NCI-H748 treated with DMSO at 0.1 percent for 48 hours (cell line): ENCODE measurements at places on chromosomes 11 and 22.

DNA sequence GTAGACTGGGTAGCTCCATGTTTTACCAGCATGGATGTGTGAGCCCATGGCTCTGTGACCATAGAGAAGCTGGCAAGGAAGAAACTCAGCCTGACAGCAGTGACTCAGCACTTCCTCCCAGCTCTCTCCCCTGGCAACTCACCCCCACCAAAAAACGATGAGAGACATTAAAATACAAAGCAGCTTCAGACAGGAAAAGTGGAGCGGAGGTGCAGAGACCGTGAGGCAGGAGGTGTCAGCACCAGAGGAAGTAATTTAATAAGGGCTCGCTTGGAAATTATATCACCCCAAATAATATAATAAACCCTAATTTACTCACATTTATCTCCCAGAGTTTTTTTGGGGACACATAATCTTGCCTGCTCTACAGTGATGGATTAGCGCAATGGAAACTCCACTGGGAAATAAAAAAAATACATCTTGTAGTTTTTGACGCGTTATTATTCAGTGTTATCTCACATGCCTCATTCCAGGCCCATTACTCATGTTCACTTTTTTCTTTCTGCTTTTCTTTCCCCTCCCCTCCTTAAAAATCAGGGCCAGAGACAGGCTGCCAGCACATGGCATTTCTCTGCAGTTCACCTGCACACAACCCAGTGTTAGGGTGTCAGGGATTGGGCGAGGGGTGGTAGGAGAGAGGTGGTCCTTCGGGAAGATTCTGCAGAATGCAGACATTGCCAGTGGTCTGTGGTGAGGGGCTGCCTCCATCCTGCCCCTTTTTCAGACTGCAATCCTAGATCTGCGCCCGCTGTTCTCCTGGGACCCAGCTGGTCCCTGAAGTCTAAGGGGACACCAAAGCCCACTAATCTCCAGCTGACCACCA is 170.8 kb downstream of the BUD13 start:
- DNase-seq = no peak

DNA sequence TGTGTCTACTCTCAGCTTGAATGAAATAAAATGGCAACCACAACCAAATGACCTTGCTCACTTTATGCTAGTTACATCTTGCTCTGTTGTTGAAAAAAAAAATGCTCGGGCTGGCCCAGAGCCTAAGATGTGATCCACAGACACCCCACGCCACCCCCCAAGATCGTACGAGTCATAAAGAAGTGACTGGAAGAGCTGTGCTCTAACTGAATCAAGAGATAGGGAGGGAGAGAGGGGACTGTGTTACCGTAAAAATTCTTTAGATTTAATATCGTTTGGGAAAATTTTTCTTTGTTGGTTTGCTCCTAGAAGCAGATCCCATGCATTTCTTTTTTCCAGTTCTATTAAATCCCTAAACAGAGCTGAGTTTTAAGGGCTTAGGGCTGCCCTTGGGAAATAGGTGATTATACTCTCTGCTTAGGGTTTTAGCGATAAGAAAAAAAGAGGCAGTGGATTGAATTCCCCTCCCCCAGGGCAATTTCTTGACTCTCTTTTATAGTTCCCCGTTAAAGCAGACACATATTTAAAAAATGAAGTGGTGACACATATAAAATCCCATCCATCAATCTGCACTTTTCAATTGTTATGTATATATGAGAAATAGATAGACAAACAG is 14.5 kb downstream of the MAML2 start:
- no peak for DNase-seq

- no peak for DNase-seq
Observed at GRCh38 chr11:64871492-64871891, 6.9 kb downstream of the EHD1 start.

DNA sequence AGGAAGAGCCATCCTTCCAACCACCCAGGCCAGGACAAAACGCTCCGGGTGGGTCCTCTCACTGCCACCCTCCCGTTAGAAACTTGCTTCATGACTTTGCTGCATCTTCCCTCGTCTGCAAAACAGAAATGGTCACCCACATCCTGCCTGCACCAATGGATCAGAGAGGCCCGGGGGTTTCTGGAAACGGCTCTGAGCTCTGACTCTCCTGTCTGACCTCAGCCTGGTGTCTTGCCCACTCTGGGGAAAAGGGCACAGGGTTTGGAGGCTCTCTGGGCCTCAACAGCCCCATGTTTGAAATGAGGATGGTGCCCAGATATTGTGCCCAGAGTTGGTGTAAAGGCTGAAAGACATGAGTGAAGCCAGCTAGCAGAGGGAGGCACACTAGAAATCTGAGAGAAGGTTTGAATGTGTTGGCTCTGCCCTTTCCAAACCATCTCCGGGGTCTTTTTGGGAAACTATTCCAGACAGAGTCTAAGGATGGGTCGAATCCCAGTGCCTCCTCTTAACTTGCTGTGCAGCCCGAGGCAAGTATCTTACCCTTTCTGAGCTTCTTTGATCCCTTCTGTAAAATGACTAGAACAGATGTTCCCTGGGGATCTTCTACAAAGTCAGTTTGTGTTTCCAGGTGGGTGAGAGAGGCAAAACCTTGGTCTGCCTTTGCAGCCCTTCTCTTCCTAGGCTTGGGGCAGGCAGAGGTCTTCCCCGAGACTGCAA is 2.1 kb downstream of the CRYBB3 start:
- DNase-seq = no peak

DNA sequence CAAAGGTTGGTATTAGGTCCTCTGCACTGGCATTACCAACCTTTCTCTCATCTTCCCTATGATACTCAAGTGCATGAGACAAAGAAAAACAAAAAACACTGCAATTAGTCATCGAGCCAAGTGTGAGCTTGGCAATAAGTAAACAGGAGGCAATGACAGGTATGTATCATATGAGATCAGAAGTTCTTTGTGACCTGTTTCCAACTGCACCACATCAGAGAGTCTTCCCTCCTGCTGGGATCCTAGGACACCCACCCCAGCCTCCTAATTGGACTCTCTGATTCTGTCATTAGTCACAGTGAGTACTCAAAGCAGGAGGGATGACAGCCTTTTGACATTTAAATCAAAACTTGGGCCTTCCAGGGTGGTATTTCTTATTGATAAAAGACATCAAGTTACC is 7.8 kb upstream of the JAML start:
- no peak for DNase-seq

DNA sequence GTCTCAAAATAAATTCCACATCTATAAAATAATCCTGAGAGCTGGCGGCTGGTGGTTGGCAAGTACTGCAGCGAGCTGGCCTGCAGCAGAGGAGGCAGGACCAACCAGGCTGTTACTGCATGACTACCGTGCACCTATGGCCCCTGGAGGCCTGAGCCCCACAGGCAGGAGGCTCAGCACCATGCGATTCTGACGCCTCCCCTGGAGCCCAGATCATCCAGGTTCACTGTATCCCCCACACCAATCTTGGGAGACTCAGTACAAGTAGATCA is 159.5 kb upstream of the NCAM1 start:
- DNase-seq = no peak

DNA sequence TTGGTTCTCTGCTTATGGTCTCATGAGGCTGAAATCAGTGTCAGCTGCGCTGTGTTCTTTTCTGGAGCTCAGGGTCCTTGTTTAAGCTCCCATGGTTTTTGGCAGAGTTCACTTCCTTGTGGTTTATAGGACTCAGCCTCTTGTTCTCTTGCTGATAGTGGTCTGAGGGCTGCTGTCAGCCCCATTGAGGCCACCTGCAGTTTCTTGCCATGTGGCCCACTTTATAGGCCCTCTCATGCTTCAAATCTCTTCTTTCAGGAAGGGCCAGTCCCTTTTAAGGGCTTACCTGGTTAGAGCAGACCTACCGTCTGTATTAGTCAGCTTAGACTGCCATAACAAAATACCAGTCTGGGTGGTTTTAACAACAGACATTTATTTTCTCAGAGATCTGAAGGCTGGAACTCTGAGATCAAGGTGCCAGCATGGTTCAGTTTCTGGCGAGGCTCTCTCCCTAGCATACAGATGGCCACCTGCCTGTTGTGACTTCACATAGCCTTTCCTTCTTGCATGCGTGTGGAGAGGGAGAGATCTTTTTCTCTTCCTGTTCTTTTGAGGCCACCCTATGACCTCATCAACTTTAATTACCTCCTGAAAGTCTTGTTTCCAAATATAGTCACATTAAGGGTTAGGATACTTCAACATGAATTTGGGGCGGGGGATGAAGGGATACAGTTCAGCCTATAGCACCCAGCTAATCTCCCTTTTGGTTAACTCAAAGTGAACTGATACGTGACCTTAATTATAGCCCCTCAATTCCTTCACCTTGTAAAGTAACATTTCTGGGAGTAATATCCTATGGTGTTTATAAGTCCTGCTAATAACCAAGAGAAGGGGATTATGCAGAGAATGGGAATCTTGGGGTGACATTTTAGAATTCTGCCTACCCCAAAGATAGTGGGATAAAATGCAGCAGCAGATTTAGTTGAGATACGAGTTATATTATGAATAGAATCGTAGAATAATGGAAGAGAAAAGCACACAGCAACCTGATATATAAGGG is 131.8 kb downstream of the UVRAG start:
- no peak for DNase-seq

GRCh38 chr22:19003508-19003907 is 67.4 kb upstream of the PRODH start:
- DNase-seq = no peak

DNA sequence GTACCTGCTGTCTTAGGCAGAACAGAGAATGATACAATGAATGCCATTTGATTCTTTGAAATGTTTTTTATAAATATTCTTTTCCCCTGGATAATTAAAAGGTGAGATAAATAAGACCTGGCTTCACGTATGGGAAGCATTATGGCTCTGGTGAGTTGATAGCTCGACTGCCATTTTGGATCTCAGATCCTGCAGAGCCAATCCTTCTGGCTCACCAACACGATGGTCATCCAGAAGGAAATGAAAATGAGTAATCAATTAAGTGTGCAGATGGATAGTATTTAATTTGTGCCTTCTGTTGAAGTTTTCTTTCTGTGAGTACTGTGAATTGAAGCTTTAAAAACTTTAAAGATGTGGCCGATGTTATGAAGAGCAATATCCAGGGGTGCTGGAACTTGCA is 2.7 kb downstream of the TNRC6B start:
- DNase-seq = no peak

DNA sequence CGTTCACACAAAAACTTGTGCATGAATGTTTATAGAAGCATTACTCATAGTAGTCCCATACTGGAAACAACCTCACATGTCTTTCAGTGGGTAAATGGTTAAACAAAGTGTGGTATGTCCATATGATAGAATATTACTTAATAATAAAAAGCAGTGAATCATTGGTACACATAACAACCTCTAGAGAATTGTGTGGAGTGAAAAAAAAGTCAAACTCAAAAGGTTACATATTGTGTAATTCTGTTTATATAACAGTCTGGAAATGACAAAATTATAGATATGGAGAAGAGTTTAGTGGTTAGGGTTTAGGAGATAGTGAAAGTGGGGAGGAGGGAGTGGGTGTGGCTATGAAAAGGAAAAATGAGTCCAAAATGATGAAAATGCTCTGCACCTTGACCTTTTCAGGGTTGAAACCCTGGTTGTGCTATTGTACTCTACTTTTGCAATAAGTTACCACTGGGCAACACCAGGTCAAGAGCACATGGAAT is 243.4 kb upstream of the DDI1 start:
- no peak for DNase-seq

DNA sequence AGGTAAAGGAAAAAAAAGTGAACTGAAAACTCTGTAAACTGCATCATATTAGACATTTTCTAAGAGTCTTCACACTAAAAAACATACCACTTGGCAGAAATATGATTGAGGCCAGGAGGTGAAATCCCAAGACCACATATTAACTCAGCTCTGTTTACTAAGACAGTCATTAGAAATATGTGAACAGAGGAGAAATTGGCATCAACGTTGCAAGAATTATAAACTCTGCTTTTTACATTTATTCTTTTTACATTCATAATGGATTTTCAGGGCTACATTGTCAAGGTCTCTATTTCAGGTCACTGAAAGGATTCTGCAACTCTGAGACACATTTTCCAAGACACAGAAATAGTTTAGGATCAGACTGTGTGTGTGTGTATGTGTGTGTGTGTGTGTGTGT is 1364.0 kb downstream of the LRRC4C start:
- no peak for DNase-seq
